ENCODE measurements at places on chromosomes 2 and 18.

GRCh38 chr2:227292314-227292713 lies 32.7 kb upstream of the MFF start:
- DNase-seq: no peak

- no peak for DNase-seq
Observed at GRCh38 chr2:119175517-119175916, 17.0 kb upstream of the C1QL2 start.

DNA sequence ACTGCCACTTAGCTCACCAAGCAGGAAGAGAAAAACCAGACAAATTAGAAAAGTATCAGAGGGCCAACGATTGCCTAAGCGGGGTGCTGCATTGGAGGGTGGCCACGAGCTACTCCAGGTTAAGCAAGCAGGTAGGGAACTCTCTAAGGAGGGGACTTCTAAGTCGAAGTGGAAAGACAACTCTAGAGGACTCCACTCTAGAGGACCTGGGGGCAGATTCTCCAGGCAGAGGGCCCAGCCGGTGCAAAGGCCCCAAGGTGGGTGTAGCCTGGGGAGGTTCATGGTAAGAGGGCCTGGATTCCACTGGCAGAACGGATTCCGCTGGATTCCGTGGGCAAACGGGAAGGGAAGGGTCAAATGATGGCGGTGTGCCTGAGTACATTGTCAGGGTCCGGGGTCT lies 12.7 kb downstream of the FBLN7 start:
- no peak for DNase-seq

DNA sequence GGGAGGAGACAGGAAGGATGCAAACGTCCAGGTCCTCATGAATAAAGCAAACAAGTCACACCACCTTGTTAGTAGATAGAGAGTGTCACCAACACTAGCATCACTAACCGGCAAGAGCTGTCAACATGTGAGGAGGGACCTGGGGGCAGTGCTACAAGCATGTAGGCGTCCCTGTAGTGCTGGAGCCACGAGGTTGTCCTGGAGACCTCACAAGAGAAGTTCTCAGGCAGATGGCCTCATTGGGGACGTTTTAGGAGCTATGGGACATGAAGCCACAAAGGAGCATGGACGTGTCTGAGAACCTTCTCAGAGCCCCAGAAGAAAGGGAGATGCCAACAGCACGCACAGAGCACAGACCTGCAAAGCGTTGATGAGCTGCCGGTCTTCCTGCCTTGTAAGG lies 70.0 kb downstream of the COL6A3 start:
- no peak for DNase-seq

DNA sequence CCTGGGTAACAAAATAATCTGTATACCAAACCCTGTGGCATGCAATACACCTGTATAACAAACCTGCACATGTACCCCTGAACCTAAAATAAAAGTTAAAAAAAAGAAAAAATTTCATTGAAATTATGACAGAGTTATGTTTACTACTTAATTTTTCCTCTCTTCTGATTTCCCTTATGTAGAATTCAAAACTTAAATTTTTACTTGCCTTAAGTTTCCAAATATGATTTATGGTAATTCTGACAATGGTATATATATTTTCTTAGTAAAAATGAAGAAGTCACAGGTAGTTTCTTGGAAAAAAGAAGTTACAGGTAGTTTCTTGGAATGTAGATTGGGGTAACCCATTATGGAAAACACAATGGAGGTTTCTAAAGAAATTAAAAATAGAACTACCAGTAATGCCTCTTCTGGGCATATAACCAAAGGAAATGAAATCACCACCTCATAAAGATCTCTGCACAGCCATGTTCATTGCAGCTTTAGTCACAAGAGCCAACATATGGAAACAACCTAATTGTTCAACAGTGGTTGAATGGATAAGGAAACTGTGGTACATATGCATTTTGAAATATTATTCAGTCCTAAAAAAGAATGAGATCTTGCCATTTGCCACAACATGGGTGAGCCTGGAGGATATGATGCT lies 164.9 kb downstream of the BABAM2 start:
- DNase-seq: no peak

DNA sequence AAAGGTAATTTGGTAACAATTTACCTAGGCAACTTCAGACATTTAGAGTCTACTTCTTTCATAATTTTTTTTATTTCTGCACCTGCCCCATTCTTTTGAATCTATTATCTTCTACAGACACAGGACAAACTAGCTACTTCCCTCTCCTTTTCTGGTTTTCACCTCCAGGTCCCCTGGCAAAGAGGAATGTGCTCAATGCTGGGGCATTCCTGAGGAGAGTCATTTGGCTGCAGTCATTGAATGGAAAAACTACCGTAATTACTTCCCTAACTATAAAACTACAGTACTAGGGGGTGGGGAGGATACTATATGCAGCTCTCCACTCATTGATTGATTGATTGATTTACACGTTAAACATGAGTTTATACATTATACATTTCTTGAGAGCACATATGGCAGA lies 11.2 kb upstream of the ARHGAP28 start:
- no peak for DNase-seq

DNA sequence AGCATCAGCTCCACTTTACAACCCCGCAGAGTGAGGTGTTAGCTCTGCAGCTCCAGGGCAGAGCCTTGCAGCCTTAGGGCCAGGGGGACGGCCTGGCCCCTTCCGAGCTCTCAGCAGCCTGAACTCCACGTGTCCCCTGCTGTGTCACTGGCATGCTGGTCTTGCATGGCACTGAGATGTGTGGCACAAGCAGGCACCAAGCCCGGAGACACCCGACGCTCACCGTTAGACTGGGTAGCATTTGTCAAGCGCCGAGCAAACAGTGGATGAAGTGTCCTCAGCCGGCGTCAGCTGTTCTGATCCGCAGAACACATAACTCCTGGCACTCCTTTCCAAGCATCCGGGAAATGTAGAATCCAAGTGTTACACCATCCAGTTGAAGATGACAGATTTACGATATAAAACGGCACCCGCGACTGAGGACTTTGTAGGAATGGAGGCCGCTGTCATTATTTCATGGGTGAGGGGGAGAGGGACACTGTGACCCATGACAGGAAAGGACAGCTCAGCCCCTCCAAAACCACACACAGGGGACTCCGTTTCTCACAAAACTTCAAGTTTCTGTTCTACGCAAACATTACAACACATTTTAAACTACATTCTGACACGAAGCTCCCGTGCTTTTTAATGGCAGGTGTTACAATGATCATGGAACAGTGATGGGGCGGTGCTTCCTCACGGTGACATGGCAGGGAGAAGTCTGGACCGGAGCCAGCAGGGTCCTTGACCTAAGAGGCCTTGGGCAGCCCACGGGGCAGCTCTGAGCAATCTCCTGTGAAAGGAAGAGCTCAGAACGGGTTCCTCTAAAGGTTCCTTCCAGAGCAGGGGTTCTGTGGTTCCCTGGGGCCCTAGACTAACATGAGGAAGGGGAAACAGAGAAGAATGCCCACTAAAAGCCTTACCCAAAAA lies 89.4 kb downstream of the HDAC4 start:
- DNase-seq: no peak

DNA sequence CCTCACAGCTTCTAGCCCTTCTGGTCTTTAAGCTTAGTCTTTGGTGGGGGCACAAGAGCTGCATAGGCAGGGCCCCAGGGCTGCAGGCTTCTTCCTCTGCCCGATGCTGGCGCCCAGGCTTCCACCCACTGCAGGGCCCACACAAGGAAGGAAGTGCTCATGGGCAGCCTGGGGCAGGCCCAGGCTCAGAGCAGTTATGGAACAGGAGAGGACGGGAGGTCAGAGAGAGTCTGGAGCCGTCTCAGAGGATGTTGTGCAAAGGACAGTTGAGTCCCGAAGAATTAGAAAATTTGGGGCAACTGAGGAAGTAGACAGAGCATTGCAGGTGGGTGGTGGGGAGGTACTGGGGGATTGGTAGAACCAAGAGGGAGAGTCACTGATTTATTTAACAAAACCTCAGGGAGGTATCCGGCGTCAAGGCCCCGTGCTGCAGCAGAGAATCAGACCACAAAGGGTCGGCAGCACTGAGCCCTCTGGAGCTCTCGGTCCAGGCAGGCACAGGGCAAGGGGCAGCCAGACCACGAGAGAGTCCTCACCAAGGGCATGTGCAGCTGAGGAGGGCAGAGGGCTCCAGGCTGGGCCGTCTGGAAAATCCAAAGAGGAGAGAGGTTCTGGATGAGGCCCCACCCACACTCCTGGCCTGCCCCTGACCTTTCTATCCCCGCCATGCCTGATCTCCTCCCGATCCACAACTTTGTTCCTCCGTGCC lies 110.8 kb upstream of the GLI2 start:
- DNase-seq: no peak

DNA sequence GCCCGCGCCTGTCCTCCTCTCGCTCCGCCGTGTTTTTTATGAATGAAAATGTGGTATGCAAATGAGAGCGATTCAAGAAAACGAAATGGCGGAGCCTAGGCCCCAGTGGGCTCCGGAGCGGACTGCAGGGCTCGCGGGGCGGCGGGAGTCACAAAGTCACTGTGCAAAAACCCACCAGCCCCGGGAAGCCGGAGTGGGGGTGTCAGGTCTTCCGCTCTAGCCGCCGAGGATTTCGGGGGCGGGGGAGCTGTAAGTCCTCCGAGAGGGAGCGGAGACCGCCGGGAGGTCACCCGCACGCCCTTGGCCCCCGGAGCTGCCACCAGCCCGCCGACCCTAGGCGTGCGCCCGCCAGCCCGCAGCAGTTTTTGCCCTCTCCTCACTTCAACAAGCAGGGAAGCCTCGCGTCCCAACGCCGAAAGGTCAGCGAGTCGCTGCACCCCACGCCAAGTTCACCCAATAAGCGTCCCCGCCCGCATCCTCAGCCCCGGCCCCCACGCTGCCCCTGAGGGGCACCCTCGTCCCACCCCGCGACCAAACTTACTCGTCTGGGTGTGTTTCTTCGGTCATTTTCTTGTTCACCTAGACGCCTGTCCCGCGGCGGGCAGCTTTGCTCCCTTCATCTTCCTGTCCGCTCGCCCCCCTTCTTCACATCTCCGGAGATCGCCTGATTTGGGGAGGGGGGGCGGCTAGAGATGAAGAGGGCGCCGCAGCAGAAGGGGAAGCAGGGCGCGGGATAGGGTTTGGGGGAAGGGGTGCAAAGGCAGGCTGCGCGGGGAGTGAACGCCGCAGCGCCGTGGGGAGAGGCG lies 775 bp downstream of the SPRED2 start:
- peak; percentile 61 for DNase-seq

All from stimulated activated naive B cell treated with anti-CD40 and anti-IgM and Interleukin-4, amounts not matched to agents 10 μg/mL and 1 μg/mL and 100 μg/mL, for 72 hours (primary cell).